ENCODE measurements at places on chromosomes 7 and 10.

DNA sequence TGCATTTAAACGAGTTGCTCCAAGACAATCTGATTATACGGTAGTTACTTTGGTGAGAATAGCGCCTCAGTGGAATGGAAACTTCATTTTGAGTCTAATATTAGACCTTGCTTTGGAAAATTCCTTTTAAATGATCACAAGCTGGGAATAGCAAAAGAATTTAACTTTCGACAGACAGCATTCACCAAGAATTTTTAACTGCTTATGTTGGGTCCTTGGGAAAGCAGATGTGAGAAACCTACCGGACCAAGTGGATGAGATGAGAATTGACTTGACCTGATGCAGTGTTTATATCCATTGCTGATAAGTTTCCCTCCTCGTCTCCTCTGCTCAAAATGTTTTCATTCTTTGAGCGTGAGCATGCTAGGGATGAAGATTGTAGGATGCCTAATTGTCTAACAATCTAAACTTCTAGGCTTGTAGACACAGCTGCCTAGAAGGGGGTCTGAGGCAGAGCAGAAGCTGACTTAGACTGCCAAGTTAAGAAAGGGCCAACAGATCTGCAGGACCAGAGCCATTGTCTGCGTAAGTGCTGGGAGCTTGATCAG lies 126.9 kb downstream of the CNNM2 start:
- no peak for DNase-seq

DNA sequence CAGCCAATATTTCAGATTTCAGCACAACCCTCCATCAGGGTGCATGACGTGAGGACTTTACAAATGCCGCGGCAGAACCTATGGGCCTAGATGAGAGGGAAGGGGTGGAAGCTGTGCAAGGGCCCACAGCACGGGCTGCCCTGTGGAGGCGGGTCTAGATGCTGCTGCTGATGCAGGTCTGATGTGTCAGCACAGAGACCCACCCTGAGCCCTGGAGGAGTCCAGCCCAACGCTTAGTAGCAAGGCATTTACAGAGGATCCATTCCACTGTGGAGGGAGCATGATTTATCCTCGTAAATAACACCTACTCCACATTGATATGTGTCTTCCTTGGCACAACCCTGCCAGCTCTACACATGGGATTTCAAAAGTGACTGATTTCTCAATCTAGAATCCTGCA lies 48.5 kb downstream of the MYL10 start:
- DNase-seq, result no peak

GRCh38 chr10:97734021-97734420 lies 2.9 kb upstream of the ZFYVE27 start:
- no peak for DNase-seq

DNA sequence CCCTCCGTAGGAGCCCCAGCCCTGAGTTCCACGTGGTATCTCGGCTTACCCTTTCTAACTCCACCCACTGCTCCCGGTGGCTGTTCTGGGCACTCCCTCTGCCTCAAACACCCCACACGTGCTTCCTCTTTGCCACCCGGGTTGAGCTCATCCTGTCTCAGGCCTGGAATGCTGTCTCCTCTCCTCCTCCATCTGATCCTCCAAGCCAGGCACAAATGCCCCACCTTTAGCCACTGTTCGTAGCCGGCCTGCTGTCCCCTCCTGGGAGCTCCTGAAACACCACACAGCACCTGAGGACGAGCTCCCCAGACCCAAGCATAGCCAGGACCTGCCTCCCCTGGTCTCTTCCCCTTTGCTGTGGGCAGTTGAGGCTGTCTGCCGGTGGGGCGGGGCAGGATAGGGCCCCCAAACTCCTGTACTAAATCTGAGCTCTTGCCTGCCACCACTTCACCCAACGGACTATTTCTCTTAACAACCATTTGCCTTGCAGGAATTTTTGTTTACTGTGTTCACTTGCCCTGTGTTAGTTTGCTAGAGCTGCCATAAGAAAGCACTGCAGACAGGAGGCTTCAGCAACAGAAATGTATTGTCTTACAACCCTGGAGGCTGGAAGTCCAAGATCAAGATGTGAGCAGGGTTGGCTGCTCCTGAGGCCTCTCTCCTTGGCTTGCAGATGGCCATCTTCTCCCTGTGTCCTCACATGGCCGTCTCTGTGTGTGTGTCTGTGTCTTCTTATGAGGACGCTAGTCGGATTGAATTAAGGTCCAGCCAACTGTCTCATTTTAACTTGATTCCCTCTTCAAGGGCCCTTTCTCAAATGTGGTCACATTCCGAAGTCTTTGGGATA lies 58.3 kb upstream of the SHH start:
- DNase-seq, result no peak

Data from DMS53 (cell line).